EH (cell line): ENCODE measurements at places on chromosomes 7 and 10.
A peak's percentile ranks its signal among the peaks of the same experiment; 100 is the strongest.

DNA sequence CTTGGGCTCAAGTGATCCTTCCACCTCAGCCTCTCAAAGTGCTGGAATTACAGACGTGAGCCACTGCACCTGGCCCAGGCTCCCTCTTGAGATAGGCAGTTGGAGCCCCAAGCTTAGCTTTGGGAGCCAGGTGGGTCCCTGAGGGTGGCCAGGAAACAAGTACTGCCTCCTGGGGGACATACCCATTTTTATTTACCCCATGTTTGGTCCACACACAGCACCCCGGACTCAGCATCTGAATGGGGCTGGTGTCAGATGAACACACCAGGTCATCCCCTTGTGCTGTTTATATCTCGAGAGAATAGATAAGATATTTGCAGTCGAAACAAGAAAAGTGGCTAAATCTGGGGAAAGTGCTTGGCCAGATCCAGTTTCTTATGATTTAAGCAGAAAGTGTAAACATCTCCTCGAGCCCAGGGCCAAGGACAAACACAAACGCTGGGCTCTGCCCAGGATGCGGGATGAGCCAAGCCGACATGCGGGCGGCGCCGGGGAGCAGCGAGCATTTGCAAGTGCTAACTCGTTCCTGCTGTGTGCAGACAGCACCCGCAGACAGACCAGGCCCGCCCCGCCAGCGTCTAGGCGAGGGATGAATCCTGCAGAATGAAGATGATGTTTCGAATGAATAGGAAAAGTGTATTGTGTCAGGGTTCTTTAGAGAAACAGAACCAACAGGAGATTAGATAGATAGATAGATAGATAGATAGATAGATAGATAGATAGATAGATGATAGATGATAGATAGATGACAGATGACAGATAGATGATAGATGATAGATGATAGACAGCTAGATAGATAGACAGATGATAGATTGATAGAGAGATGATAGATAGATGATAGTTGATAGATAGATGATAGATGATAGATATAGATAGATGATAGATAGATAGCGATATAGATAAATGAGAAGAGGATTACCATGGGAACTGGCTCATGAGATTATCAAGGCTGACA lies 44.4 kb upstream of the OCM2 start:
- DNase-seq = no peak

- DNase-seq = no peak
Measured at GRCh38 chr10:47360419-47361040, 12.4 kb downstream of the RBP3 start.

GRCh38 chr7:112067632-112068540 lies 138.3 kb downstream of the DOCK4 start:
- DNase-seq = no peak

DNA sequence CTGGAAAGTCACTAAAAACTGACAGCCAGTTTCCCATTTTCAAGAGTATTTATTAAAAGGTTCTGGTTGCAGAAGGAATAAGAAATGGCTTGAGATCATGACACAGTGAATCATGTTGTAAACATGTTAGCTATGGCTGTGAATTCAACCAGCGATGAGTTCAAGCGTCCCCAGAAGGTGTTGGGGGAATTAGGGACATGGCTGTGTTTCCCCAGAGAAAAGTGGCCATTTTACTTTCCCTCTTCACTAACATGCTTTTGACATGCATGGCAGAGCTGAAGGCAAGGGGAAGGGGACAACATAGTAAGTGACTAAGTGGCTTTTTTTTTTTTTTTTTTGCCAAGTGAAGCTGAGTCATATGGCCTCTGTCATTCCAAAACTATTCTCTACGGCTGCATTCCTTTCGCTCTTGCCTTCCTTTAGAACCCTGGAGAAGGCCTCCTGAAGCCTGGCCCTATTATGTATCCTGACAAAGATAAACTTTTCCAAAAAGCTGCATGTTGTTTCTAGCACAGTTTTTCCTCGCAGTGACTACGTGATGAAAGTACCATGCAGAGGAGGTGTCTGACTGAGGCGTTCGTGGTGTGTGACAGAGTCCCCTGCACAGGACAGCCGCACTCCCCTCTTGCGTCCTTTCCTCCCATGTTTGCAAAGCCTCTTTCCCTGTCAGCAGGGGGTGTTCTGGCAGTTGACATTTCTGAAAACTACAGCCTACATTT lies 46.9 kb downstream of the EGFR start:
- peak; percentile 96 for DNase-seq

DNA sequence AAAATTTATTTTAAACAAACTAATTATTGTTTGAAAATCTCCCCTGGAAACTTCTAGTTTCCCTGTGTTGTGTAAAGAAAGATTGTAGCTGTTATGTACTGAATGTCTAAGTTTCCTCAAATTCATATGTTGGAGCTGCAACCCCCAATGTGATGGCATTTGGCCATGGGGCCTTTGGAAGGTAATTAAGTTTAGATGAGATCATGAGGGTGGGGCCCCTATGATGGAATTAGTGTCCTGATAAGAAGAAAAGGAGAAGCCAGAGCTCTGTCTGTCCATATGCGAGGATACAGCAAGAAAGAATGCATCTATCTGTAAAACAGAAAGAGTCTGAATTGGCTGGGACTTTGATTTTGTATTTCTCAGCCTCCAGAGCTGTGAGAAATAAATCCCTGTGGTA lies 179.5 kb downstream of the STK31 start:
- DNase-seq = no peak

- peak; percentile 73 for DNase-seq
Measured at GRCh38 chr7:16891338-16891737, 9.6 kb upstream of the AGR3 start.

DNA sequence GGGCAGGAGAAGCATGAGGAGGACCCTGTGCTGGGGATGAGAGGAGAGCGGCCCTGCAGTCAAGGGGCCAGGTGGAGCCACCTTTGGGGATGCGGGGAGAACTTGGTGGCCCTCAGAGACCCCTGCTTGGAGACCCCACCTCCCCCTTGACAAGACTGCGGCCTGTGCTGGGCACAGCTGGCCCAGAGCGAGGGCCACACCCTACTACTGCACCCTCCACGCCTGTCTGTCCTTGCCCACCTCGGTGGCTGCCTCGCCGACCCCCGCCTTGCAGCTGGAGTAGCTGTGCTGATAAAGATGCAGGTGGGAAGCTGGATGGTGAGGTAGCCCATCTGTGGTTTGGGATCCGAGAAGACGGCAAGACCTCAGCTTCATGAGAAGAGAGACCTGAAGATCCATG lies 186.8 kb downstream of the MGMT start:
- DNase-seq = no peak

GRCh38 chr10:13871011-13871410 lies 284.2 kb downstream of the PRPF18 start:
- DNase-seq = no peak

DNA sequence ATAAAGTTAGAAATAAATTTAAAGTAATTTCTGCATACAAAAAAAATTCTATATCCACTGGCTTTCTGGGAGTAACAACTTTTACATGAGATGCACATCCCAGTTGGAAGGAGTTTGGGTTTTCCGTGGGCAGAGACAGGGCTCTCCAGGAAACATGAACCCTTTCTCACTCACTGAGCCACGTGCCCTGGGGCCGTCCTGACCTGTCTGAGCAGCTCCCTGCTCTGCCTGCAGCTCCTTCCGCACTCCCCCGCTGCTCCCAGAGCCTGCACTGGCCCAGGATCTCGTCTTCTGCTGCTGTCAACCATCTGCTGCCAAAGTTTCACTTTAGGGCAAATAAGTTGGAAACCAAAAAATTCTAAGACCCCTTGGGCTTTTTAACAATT lies 169.1 kb downstream of the DIP2C start:
- DNase-seq = peak; percentile 21

GRCh38 chr10:120824881-120825309 lies 26.3 kb upstream of the WDR11 start:
- DNase-seq = peak; percentile 6

DNA sequence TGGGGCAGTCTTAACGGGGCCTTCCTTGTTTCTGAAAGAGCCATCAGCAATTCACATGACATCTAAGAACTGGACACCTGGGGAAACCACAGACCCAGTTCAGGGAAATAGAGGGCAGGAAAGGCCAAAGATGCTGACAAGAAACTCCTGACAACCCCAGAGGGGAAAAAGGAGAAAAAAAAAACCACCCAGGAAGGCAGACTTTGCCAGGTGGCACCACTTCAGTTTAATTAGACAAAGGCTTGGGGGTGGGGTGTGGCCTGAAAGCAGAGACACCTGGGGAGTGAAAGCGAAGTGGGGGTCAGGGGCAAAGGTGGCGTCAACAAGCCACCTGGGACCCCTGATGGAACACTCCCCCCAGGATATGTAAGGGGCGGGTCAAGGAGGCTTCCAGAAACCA lies 53.6 kb downstream of the RAB11FIP2 start:
- DNase-seq = no peak

DNA sequence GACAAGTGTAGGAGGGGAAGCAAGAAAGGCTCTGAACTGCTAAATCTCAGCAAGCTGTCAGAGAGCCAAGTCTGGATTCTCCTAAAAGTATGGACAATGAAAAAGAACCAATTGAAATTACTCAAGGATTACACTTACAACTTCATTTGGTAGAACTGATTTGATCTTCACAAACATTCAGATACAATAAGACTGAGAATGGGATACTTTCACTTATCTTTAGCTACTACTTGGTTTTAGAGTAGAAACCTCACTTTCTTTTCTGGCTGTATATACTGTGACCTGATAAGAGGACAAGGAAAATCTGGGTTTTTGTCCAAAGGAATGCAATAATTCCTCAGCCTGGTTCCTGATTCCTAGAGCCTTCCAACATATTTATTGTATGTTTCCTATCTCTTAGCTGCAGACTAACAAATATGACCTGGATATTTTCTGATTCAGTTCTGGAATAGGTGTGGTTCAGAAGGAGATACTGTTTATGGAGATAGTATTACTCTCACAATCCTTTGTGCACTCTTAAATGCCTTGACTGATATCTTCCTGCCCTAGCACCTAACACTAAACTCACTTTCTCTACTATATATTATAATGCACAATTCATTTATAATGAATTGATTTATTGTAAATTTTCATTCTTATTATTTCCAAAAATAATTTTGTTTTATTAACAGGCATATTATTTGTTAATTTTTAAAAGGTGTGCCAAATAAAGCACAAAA lies 7.3 kb downstream of the SEMA3A start:
- DNase-seq = no peak
